ENCODE measurements at places on chromosomes 1 and 21.
A peak's percentile ranks its signal among the peaks of the same experiment; 100 is the strongest.

DNA sequence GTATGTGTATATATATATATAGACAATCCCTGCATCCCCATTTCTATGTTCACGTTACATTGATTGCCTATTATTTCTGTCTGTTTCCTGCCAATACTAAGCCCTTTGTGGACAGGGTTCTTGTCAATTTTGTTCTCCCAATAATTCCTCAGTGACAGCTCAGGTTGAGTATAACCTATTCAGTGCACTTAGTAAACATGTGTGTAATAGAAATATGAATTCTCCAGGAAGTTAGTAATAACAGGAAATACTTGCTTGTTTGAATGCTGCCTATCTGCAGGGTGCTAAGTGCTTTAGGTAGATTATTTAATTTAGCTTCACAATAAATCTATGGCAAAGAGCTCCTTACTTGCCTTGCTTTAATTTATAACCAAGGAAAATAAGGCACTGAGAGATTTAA lies 52.8 kb upstream of the PTGFR start:
- DNase-seq = no peak

- DNase-seq = no peak
These were observed 647.5 kb downstream of the SMYD3 start for GRCh38 chr1:245859493-245860114.

GRCh38 chr1:201584471-201585092 lies 45.7 kb downstream of the NAV1 start:
- no peak for DNase-seq

DNA sequence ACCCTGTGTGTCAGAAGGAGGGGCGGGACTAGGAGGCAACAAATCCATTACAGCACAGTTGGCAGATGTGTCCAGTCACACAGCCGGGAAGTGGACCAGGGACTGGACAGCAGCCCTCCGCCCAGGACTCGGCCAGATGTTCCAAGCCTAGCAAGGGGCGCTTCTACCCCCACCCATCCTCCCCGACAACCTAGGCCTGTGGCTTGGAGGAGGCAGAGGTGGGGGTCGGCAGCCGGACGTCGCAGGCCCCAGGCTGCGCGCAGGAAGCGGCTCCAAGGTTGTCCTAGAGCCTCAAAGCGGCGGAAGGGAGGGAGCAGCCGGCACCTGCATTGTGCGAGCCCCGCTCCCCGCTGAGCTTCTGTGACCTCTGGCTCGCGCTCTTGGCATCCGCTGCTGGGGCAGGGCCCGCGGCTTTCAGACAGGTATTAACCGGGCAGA lies 20.6 kb upstream of the MYCL start:
- no peak for DNase-seq

GRCh38 chr1:15001317-15001915 lies 152.1 kb upstream of the TMEM51 start:
- DNase-seq = no peak

DNA sequence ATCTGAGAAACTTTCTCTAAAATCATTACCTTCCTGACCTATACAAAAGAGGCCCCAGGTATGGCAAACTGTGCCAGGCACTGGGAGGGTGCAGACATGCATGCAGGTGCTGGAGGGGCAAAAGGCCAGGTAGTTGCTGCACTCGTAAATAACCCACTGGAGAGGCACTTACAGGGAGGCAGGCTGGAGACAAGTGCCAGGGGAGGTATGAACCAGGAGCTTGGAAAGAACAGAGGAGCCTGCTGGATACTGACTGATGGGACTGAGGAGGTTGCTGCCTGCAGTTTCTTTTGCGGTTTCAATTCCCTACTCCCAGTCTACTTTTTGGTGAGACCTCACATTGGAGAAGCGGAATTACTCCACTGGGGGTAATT lies 113.9 kb downstream of the DSCAM start:
- no peak for DNase-seq

DNA sequence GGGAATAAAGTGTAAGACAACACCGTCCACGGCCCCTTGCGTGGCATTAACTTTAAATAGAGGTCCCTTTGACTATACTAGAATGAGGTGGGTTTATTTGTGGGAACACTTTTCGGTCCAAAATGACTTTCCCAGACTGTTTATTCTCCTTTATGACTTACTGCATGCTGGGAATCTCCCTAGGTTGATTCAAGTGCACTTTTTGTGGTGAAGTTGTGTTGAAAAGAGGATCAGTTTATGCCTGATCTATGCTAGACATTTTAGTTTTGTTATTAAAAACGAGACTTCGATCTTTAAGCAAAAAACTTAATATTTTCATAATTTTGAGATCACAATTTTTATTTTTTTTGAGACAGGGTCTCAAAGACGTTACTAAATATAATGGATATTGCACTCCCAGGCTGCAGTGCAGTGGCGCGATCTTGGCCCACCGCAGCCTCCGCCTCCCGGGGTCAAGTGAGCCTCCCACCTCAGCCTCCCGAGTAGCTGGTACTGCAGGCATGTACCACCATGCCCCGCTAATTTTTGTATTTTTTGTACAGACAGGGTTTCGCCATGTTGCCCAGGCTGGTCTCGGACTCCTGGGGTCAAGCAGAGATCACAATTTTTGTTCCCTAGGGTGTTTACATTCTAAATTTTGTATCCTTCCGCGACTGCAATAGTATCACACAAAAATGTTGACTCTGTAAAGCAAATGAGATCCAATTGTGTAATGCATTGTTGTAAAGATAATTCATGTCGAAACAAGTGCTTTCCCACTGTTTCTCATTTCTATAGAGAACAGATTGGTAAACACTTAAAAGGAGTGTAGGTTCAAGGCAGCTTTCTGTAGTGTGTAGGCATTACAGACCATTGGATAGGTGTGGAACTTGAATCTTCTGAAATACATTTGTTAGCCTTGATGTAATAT lies 1.6 kb downstream of the CDC42 start:
- no peak for DNase-seq

DNA sequence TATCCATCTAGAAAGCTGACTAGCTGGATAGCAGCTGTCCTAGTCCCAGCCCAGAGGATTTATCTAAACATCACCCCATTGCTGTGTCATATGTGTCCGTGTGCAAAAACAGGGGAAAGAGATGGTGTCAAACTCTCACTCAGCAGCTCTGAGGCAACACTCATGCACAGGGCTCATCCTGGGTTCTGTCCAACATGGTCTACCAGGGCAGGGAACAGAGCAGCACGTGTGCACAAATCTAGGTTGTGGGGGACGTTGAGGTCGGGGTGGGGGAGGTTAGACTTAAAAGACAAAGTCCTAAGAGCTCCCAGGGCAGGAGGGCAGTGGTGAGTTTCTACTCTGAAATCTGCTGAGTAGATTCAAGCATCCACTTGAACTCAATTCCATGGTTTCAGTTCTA lies 16.2 kb downstream of the PI4KB start:
- DNase-seq = no peak

- no peak for DNase-seq
These were observed 86.5 kb upstream of the KCNJ15 start for GRCh38 chr21:38170283-38170682.

DNA sequence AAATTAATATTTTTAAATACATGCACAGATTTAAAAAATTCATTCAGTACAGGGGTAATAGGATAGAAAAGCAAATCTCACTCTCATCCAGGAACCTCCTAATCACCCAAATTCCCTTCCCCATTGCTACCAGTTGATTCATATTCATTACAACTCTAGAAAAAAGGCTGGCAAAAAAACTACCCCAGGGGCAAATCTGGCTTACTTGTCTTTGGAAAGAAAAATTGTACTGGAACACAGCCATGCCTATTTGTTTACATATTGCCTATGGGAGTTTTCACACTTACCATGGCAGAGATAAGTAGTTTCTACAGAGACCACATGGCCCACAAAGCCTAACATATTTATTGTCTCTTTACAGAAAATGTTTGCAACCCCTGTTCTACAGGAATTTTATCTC lies 8.9 kb upstream of the RBM34 start:
- DNase-seq = no peak

DNA sequence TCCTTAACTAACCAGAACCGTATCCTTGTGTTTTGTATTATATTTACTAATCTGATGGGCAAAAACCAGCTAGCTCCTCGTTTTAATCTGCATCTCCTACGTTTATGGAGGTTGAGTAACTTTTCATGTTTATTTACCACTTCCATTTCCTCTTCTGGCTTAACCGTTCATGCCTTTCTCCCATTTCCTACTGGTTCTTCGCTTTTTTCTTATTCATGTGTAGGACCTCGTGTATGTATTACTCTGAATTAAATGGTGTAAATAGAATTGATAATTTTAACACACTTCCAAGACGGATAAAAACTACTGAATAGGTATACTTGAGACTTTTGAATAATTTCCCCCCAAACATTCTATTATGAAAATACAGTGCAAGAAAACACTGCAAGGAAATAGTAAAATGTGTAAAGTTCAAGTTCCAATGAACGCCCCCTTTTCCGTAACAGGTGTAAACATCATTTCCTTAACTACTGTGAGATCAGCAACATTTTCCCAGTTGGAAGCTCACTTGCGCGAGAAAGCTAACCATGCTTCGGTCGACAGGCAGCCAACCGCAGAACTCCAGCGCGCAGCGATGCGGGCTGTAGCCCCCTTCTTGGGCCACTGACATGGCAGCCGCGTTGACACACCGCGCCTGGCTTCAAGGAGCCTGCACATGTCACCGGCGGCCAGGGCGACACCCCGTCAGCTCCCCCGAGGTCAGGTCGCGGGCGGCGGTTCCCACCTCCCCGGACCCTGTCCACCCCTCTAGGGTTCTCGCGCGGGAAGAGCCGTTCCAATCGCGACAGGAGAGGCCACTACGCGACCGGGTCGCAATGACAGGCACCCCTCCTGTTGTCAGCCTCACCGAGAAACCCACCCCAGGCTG lies 816 bp downstream of the EDEM3 start:
- DNase-seq = peak; percentile 36

GRCh38 chr1:240385985-240386978 lies 225.7 kb downstream of the GREM2 start:
- no peak for DNase-seq

DNA sequence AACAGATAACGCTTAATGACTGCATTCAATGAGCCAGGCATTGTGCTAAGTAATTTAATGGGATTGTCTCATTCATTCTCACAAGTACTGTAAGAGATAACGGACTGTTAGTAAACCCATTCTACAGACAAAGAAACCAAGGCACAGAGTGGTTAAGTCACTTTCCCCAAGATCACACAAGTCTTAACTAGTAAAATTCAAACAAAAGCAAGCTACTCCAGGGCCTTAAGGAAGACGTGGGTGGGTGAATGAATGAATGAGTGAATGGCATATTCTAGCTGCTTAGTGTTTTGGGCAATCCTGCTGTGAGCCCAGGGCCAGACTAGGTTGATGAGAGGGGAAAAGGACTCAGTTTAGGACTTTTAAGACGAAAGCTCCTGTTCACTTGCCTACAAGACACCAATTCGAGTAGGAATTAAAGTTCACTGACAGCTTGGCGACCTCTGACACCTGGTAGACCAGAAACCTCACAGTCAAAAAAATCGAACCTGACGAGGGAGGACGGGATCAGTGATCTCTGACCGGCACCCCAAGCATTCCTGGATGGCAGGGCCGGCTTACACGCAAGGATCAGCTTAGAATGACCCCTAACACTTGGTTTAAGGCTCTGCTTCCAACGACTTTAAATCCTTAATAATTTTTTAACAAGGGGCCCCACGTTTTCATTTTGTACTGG lies 557 bp downstream of the EMC1 start:
- DNase-seq = no peak

- no peak for DNase-seq
These were observed 331.2 kb downstream of the KIF26B start for GRCh38 chr1:245485996-245486395.

DNA sequence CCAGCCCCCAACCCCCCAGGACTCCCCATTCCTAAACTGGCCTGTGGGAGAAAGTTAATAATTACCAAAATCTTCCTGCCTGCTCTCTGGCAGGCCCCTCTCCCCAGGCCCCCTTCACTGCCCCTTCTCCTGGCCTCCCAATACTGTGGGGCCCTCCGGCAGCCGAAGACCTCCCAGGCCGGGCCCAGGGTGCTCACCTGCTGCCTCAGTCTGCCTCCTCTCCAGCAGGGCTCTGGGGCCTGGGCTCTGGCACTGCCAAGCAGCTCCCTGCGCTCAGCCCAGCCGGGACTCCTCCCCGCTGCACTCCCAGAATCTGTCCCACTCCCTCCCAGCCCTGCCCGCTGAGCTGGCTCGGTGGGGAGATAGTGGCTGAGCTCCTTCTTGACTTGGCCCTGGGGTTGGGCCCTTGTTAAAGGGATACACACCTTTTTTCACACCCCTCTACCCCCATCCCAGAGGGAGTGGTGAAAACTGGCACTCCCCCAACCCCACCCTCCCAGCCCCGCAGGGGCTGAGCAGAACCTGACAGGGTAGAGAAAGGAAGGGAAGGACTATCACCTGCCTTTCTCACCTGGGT lies at the start of gene S100A16:
TSS of gene S100A16 (minus strand) at position 383 of the 577 bp plus-strand sequence. CDS start 4,986 bp downstream, outside the sequence.
- DNase-seq = no peak

DNA sequence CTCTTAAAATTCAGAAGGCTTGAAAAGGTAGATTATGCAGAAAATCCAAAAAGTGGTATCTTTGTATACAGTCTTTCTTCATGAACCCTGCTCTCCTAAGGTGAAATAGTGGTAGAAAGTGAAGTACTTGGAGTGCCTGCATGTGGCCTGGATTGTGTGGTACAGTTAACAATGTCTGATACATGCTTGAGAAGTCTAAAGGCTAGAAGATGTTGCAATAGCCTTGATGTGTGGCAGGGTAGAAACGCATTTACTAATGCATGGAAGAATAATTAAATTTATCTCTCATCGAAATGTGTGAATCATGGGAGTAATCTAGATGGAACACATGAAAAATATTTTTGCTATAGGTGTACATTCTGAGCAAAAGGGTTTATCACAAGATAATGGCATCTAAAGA lies 1632.3 kb upstream of the B3GALT2 start:
- DNase-seq = no peak

DNA sequence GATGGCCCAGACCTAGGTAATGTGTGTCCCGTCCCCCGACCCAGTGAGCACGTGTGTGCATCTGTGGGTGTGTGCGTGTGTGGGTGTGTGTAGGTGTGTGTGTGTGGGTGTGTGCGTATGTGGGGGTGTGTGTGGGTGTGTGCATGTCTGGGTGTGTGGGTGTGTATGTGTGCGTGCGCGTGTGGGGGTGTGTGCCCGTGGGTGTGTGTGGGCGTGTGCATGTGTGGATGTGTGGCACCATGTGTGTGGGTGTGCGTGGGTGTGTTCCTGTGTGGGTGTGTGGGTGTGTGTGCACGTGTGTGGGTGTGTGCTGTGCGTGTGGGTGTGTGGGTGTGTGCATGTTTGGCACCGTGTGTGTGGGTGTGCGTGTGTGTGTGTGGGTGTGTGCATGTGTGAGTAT lies 309.5 kb downstream of the KIF26B start:
- no peak for DNase-seq

GRCh38 chr1:224106568-224107281 lies 7.2 kb upstream of the FBXO28 start:
- no peak for DNase-seq

DNA sequence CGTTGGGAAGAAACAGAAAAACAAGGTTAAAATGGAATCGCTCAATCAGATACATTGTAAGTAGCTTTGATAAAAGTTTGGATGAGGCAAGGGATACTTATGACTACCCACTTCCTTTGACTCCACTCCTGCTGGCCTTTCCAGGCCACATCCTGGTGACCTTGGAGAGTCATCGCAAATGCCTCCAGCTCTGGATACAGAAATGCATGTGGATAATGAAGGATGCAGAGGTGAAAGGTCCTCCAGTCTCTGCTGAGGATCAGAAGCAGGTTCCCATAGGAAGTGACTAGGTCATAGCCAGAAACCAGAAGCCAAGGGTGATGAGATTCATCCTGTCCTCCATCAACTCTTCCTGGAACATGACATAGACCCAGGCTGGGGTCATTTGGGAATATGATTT lies 6.2 kb upstream of the CAMK1G start:
- DNase-seq = no peak

GRCh38 chr1:46582972-46583371 lies 21.1 kb downstream of the MKNK1 start:
- no peak for DNase-seq
